Stimulated activated CD8-positive, alpha-beta memory T cell treated with anti-CD3 and anti-CD28 coated beads, Interleukin-15, amount 100 ng/mL, for 24 hours (primary cell): ENCODE measurements at places on chromosomes 12 and 14.

GRCh38 chr14:100332797-100333196, 9.7 kb downstream of the SLC25A47 start:
- no peak for DNase-seq

DNA sequence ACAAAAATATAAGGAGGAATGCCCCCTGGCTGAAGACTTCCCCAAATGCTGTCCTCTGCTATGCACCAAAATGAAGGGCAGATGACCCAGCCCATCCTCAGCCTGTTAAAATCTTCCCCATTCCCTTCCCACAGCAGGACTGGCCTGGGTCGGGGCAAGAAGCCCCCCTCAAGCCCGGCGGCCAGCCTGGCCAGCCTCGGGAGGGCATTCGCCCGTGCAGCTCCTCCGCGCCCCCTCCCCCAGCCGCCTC, 413 bp downstream of the RARG start:
- no peak for DNase-seq

DNA sequence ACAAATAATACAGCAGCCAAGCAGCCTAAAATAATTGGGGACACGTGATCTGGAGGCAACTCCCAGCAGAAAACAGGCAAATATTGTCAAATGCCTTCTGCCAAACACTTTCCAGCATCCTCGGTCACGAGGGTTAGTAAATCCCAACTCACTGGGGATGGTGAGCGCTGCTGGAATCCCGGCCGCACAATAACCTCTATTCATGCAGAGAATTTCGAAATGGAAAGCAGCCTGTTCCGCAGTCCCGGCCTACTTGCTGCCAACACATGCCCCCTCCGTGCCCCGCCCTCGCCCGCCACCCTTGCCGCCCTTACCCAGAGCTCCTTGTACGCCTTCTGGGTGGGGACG, 62.2 kb downstream of the RFX4 start:
- DNase-seq = no peak

DNA sequence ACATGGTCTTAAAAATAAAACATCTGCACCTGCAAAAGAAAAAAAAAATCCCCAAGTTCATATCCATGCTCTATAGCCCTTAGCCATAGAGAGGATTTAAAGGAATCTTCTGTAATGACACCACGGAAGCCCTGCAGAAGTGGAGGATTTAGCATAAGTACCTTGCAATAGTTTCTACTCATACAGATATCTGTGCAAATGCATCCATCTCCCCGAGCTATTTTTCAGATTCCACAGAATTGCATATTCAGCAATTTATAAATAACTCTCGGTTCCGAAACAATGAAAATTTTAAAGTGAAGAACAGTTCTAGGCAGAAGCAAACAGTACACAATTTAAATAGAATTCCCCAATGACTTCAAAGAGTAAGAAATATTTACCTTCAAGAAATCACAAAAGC, 424 bp downstream of the IGF1 start:
- no peak for DNase-seq

DNA sequence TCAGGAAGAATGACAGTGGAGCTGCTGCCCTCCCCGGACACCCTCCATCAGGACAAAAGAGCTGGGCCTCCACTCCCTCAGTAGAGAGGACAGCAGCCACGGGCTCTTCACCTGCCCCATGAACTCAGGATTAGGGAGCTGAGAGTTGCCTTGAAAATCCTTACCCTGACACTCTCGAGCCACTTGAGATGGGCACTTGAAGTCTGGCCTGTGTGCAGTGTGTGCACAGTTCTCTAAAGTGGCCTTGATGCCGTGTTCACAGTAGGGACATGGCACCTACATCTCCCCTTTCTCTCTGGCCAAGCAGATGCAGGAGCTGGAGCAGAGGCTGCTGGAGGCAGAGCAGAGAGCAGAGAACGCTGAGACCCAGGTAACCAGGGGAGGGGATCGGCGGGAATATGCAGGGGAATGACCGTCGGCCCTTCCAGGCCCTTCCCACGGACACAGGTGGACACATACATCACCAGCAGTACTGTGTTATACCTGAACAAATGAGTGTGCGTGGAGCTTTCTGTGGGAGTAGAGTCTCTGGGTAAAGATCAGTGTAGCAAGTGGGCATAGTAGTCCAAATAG, 22.5 kb downstream of the PLEKHH1 start:
- no peak for DNase-seq

GRCh38 chr12:80712866-80713265, 3.8 kb upstream of the MYF5 start:
- no peak for DNase-seq

GRCh38 chr14:32738206-32738871, 200.3 kb upstream of the NPAS3 start:
- DNase-seq = no peak

- DNase-seq = no peak
Observed at GRCh38 chr12:133226690-133227089, 9.0 kb downstream of the ANHX start.

- no peak for DNase-seq
Observed at GRCh38 chr14:75824318-75824717, 157.5 kb downstream of the TGFB3 start.

GRCh38 chr14:95486875-95487668, 29.4 kb downstream of the SYNE3 start:
- no peak for DNase-seq

GRCh38 chr12:27852742-27853141, 72.7 kb upstream of the MANSC4 start:
- no peak for DNase-seq

- DNase-seq = no peak
Observed at GRCh38 chr14:50403419-50403818, 6.7 kb upstream of the CDKL1 start.

- DNase-seq = no peak
Observed at GRCh38 chr12:107610021-107610859, 75.4 kb upstream of the PWP1 start.
